Anterior cingulate cortex (tissue), 58 donors: ENCODE measurements at places on chromosomes 1 and 21.

DNA sequence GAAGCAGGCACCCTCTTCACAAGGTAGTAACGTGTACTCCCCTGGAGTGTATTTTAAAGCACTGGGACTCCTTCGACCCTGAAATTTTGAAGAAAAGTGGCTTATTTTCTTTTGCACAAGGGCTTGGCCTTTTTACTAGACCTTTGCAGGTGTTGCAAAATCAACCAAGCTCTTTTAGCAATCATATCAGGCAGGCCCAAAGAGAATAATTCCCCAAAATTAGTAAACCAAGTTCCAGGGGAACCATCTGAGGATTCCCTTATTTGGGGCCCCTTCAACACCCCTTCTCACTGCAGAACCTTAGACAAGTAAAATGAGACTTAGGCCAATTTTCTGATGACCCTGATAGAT lies 28.3 kb downstream of the CBR1 start:
- DNase-seq = no peak

- DNase-seq = no peak
Observed at GRCh38 chr1:214584805-214585766, 17.9 kb upstream of the CENPF start.

GRCh38 chr1:147504801-147505311 lies 36.4 kb upstream of the BCL9 start:
- DNase-seq = peak; percentile 5

- peak; percentile 74 for DNase-seq
Observed at GRCh38 chr1:201551877-201552731, 13.2 kb downstream of the NAV1 start.

DNA sequence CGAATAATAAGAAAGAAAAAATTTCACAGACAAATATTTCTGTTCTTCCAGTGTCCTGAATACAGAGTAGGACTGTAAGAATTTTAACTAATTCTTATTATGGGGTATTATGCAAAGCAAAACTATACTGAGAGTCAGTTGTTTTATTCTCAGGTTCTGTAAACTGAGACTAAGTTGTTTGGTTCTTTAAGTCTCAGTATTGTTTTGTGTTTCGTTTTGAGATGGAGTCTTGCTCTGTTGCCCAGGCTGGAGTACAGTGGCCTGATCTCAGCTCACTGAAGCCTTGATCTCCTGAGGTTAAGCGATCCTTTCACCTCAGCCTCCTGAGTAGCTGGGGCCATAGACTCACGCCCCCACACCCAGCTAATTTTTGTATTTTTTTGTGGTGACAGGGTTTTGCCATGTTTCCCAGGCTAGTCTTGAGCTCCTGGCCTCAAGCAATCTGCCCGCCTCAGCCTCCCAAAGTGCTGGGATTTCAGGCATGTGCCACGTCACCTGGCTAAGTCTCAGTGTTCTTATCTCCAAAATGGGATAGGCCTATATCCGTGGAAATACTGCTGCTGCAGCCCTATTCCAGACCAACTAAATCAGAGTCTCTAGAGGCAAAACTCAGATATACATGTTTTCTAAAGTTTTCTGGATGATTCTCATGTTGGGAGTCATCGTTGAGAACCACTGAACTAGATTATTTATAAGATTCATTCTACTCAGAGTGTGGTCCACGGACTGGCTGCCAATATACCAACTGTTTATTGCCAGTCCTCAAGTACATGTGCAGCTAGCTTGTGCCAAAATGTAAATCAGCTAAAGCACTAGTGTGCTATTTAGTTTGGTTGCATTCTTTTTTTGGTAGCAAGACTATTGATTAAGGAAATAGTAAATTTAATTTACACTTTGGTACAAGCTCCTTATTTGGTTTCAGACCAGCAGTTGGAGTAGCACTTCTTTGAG lies 116.6 kb downstream of the HS2ST1 start:
- DNase-seq = no peak

- no peak for DNase-seq
Observed at GRCh38 chr1:1275836-1276235, 2.2 kb upstream of the UBE2J2 start.

DNA sequence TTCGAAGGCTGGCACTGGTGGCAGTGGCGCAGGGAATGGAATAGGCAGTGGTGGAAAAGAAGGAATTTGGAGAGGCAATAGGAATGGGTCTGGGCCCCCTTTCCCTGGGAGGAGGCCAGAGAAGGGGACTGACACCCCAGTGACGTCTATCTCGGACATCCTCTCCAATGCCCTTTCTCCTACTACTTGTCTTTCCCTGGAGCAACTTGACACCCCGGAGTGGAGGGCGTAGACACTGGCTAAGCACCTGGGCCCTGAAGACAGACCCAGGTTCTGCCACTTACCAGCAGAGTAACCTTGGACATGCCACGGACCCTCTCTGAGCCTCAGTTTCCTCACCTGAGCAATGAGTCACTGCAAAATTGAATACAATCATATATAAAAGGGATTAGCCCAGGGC lies 86.8 kb downstream of the CAMK2N1 start:
- DNase-seq = no peak

DNA sequence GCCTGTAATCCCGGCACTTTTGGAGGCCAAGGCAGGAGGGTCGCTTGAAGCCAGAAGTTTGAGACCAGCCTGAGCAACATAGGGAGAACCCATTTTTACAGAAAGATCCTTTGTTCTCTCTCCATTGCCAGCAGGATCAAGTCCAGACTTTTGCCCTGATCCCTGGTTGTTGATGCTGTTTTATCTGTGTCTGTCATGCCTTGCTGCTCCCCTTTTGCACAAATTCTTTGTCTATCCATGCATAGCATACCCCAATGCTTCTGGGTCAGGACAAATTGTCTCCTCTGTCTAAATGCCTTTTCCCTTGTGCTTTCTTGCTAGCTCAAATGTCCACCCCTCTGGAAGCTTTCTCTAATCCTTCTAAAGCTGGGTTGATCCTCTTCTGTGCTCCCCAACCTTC lies 25.3 kb upstream of the FAAH start:
- no peak for DNase-seq

DNA sequence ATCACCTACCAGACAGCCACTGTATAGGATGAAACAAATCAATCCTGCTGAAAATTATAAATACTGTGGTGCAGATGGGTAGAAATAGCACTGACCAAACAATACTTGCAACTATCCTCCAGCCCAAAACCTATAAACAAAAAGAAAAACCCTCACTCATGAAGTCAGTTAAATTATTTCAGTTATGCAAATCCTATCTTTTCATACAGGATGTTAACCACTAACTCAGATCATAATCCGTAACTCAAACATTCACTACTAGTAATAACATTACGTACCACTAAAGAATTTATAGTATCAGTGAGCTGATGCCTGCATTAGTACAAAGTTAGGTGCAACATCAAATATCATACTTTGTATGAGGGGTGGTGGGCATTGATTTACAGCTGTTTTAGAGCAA lies 2.6 kb downstream of the NDC1 start:
- DNase-seq = no peak

DNA sequence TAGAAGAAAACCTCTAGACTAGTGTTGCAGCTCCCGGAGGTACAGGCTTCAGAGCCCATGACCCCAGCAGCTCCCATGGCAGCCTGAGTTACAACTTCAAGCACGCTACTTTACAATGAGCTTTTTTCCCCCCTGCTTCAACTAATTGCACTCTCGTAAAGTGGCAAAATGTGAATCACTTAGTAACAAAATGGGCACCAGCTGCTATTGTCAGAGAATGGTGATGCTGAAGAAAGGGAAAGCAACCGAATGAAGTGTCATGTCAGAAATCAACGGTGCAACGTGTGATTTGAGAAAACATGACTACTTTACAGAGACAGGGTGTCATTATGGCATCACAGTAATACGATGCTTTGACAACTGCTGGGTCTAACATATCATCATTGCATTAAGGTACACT lies 40.5 kb downstream of the ESRRG start:
- no peak for DNase-seq

DNA sequence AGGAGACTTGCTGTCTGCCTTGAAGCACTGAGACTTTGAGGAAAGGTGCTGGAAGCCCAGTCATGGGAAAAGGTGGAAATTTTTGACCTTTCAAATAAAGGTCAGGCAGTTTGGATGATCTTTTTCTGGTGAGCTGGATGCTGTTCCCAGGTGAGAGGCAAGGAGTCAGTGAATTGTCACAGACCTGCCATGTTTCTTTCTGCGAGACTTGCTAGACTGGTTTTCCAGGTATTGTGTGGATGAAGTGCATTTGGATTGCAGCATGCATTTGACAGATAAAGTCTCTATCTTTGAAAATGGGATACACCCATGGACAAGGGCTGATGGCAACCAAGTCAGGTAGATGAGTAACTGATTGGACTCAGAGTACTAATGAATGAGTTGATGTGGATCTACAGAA lies 65.7 kb upstream of the NHLH2 start:
- no peak for DNase-seq

DNA sequence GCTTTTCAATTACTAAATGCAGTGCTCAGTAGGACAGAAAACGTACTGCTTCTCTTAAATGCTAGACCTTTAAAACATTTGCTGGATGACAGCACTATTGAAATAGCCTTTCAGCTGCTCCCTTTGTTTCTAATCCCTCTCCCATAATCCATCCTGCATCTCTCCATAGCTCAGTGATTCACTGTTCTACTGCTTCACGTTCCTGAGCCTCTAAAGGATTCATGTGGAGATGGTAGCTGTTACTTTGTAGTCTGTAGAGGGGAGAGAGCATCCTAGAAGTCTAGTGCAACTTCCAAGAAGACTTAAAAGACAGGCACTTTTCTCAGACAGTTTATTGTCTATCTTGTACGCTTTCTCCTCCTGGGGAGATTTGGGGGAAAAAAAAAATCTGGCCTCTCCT lies 51.4 kb downstream of the LRRC8B start:
- DNase-seq = no peak

DNA sequence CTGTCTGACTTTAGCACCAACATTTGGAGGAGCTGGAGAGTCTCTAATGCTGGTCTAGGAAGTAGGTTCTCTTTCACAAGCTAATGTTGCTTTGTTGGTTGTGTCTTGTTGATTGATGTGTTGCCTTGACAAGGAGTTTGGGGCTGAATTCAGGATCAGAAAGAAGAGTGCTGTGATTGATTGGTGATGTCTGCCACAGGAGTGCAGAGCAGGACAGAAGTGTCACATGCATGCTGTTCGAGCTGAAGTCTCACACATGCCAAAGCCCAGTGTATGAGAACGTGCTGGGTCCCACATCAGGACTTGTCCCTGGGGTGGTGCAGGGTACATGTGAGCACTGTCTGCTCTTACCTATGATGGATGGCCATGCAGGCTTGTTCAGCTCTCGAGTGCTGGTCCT lies 694.4 kb downstream of the MATN1 start:
- DNase-seq = no peak

- DNase-seq = no peak
Observed at GRCh38 chr21:37866027-37866426, 50.2 kb downstream of the KCNJ6 start.

DNA sequence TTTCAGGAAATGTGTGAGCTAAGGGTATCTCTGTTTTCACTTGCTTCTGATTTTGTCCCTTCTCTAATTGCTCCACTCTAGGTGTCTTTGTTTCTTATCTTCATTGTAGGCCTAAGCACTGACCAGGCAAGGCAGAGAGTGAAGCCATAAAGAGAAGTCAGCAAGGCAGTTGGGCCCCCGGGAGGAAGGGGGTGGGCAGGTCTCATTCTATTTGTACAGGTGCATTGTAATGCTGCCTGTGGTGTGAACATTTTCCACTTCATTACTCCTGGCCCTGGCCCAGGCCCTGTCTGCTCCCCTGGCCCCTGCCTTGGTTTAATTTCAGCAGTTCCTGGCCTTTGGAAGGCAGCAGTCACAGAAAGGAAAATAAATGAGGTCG lies 86.4 kb upstream of the JUN start:
- no peak for DNase-seq

DNA sequence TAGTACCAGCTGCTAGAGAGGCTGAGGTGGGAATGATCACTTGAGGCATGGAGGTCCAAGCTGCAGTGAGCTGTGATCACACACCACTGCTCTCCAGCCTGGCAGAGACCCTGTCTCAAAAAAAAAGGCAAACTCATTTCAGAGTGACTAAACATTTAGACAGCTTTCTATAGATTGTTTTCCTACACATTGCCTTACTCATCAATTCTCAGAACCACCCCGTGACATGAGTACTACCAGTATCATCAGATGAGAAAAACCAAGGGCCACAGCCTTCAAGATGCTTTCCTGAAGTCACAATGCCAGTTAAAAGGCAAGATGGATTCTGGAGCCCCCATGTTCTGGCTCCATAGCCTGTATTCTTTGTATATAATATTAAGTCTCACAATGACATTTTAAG lies 22.4 kb upstream of the SMPDL3B start:
- DNase-seq = no peak

DNA sequence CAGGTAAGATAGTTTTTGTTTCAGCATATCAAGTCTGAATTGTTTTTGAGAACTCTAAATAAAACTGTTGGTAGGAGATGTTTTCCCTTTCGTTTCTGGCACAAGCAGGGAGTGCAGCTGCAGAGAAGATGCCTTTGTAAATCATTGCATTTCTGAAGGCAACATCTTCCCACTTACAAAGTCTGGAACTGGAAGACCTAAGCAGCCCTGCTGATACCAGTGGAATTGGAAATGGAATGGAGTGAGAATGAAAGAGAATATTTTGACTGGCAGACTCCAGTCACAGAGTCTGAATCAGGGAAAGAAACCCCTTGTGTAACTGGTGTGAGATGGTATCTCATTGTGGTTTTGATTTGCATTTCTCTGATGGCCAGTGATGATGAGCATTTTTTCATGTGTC lies 815.6 kb downstream of the LTN1 start:
- DNase-seq = no peak

DNA sequence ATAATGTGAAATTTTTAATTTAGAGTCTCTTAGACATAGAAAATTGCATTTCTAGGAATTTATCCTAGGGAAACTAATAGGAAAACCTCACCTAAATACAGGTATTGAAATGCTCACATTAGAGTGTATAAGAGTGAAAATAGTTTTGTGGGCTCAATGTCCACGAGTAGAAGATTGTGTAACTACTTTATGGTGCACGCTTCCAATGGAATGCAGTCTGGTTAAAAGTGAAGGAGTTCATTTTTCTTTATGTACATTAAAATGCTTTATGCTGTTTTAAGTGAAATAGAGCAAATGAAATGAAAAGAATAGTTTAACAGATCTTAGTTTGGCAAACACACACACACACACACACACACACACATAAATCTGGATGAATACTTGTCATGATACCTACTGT lies 278.2 kb downstream of the USP25 start:
- no peak for DNase-seq

DNA sequence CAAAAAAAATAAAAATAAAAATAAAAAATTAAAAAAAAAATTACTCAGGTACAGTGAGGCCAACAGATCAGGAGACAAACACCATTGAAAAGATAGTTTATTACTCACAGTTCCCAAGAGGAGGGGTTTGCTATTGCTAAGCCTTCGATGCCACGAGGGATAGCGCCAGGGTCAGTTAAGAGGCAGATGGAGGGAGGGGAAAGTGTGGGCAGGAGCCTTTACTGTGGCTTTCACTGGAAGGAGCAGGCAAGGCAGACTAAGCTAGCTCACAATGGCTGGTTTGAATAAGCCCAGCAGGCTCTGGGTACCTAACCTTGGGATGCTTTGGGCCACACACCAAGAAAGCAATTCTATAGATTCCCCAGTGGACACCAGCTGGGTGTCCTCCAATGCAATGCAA lies 12.7 kb upstream of the RNF187 start:
- DNase-seq = no peak
